ENCODE measurements at places on chromosomes 6 and 20.

- no peak for DNase-seq
Measured at GRCh38 chr6:130259557-130259956, 36.8 kb upstream of the SAMD3 start.

GRCh38 chr6:118296129-118296901, 251.8 kb upstream of the PLN start:
- DNase-seq, result no peak

- peak; percentile 71 for DNase-seq
Measured at GRCh38 chr6:30490026-30490876, 942 bp downstream of the HLA-E start.

DNA sequence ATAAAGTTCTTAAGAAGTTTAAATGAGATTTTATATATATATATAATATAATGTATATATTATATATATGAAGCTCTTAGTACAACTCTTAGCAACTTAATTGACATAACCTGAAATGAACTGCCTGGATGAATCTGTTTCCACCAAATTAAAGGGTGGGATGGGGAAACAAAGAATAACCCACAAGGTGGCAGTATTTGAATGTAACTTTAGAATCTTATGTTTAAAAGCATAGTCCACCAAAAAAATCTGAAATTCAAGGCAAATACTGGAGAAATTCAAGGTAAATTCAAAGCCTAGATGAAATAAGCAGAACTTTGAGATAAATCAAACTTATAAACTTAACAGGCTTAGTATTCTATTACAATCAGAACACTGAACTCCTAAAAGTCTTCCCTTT, 4.4 kb upstream of the IBTK start:
- DNase-seq, result peak; percentile 48

DNA sequence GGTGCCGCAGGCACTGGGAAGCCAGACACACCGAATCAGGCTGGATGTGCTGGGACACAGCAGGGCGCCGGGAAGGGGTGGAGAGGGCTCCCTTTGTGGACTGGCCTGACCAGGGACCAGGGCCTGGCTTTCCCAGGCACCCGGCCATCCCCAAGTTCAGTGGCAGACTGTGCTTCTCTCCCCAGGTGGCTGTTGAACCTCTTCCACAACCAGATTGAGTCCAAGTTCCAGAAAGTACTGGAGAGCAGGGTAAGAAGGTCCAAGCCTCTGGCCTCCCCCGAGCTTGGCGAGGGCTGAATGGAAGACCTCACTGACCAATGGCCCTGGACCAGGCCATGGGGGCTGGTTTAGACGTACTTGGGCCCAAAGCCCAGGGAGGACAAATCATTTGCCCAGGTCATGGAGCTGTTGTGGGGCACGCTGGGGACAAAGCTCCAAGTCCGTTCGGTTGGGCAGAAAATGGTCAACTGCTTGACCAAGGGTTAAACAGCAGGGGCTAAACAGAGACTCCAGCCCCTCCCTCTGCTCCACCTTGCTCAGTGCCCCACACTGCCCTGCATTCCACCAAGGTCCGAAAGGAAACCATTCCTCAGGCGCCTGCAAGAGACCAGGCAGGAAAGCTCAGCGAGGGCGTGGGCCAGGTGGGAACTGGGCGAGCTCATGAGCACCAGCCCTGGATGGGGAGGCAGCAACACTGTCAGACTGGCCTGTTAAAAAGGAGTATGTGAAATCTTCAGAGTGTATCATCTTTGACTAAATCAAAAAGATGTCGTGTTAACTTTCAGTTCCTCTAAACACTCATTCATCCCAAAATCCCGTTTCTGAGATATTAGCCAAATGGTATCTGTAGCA, 9.1 kb downstream of the LBP start:
- DNase-seq, result no peak

- no peak for DNase-seq
Measured at GRCh38 chr6:127053032-127053874, 65.2 kb upstream of the RSPO3 start.

GRCh38 chr20:4234128-4234527, 218.8 kb upstream of the RNF24 start:
- DNase-seq, result no peak

- DNase-seq, result no peak
Measured at GRCh38 chr20:13035399-13036152, 26.8 kb downstream of the SPTLC3 start.

- DNase-seq, result no peak
Measured at GRCh38 chr6:157434349-157435033, 53.5 kb downstream of the ZDHHC14 start.

DNA sequence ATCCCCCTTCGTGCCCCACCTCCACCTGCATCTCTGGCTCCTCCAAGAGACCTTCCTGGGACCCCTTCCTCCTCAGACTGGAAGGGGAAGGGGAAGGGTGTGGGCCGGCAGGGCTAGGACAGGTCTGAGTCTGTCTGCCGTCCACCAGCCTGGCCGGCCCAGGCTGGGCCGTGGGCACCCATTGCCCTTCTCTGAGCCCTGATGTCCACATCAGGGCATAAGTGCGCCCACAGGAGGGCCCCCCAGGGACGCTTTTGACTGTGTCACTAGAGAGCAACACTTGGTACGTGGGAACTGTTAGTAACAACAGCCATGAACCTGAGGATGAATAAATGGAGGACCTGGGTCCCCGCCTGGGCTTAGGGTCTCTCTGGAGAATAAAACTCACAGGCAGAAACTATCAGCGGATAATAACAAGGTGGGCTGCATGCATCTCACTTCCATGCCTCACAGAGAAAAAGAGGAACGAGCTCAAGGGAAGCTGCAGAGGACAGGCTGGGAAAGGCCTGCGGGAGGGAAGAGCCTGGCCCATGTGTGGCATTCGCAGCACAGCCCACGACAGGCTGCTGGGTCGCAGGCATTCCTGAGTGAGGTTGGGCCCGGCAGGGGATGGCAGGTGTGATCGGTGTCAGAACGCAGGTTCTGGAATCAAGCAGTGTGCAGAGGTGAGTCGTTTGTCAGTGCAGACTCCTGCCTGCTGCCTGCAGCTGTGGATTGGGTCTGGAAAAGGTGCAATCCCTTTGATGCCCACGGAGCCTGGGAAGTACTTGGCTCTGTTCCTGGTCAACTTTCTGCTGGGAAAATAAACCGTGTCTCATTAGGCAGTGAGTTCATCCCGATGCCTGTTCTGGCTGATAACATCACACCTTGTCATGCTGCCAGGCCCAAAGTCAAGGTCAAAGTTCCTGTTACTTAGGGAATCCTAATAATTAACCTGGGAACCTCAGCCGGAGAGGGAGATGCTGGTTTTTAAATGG, 60.9 kb downstream of the BCAS4 start:
- no peak for DNase-seq

DNA sequence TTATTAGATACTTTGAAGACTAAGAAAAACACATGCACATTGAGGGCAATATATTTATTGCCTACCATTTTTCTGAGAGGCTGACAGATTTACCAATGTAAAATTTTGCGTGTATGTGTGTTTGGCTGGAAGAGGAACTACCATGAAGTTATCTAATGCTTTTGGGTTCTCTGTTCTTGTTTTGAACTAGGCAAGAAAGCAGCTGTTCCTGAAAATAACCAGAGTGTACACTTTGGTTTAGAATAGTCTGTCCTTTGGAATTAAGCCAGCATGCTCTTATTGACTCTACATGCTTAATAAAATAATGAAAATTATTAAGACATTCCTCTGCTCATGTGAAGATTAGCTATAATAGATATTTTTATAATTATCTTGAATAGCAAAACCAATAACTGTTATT, 129.2 kb downstream of the MYB start:
- DNase-seq, result no peak

DNA sequence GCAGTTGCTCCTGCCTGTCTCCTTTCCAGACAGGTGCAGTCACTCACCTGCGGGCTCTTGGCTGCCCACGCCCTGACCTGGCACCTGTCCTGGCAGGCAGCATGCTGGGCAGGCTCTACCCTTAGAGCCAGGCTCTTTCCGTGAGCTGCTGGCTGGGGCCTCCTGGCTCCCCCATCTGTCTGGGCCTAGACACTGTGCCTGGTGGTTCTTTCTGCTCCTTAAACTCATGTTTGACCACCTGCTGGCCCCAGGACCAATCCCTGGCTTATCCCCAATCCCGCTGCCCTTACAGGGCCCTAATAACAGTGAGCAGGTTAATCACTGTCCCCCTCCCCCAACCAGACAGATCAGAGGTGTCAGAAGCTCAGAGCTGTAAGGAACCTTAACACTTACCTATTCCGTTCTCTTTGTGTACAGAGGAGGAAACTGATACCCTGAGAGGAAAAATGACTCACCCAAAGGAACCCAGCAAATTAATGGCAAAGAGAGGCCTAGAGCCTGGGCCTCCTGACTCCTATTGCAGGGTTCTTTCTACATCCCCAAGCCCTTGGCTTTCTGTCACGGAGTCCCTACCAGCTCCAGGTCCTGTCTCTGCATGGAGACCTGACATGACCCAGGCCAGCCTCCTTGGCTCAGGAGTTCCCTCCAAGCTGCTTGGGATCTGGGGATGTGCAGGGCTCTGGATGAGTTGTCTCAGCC, 54.7 kb downstream of the RAB44 start:
- DNase-seq, result peak; percentile 30

- no peak for DNase-seq
Measured at GRCh38 chr20:47303736-47304135, 52.8 kb downstream of the ZMYND8 start.

GRCh38 chr6:21426841-21427490, 166.6 kb upstream of the SOX4 start:
- DNase-seq, result no peak

DNA sequence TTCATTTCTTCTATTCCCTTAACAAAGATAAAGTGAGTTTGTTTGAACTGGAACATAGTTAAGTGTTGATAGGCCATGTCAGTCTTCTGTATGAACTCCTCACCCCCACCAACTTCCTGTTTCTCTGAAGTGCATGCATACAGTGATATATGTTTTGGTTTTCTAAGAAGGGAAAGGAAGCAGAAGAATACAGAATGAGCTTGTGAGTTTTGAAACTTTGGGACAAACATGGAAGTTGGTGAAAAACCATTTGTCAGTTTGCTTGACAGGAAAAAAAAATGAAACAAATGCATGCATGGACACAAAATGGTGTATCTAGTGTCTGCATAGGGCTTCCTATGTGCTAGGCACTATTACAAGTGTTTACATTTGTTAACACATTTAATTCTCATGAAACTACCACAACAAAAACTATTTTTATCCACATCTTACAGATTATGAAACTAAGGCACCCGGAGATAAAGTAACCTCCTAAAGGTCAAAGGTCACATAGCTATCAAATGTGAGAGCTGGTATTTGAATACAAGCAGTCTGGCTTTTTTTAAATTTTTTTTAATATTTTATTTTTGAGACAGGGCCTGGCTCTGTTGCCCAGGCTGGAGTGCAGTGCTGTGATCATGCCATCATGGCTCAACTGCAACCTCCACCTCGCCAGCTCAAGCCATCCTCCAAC, 105.9 kb downstream of the ADGRB3 start:
- DNase-seq, result no peak

- DNase-seq, result no peak
Measured at GRCh38 chr6:43753570-43754183, 16.3 kb upstream of the VEGFA start.

- peak; percentile 24 for DNase-seq
Measured at GRCh38 chr20:38434301-38434741, 807 bp downstream of the SNHG17 start.

GRCh38 chr20:36745234-36745926, 510 bp downstream of the NDRG3 start:
- no peak for DNase-seq

DNA sequence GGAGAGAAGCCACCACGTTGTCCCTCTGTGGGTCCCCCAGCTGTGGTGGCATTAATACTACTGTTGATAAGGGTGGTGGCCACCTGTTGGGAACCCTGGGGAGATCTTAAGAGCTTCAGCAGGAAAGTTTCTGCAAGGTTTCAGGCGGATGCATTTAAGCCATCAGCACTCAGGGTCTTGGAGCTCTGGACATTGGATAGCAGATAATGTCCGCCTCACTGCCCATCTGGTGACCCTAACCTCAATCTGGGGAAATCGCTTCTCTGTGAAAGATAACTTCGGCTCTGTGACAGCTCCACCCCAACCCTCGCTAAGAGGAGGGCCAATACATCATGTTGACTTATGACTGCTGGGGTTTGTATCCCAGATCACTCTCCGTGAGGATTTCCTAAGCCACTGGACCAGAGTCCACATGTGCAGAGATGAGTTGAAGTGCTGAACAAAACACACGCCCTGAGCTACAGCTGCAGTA, 92.9 kb downstream of the FOXC1 start:
- no peak for DNase-seq

DNA sequence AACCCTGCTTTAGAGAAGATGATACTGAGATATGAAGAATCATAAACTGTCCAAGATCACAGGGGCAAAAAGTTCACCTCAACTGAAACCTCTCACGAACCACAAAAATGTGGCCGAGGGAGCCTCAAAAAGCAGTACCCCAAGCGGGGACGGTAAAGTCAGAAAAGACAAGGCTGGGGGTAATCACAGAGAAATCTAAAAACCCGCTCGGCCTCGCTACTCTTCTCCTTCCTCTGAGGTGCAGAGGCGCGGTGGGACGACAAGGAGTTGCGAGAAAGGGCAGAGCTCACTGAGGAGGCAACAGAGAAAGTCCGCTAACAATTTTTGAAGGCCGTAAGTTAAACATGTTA, 356 bp upstream of the IRAK1BP1 start:
- DNase-seq, result no peak

DNA sequence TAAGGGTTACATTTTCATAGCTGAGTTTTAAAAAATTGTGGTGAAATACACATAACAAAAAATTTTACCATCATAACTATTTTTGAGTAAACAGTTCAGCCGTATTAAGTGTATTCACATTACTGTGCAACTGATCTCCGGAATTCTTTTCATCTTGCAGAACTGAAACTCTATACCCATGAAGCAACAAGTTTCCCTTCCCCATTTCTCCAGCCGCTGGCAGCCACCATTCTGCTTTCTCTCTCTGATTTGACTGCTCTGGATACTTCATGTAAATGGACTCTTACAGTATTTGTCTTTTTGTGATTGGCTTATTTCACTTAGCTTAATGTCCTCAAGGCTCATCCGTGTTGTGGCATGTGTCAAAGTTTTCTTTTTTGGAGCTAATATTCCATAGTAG, 341.6 kb downstream of the QKI start:
- DNase-seq, result no peak

DNA sequence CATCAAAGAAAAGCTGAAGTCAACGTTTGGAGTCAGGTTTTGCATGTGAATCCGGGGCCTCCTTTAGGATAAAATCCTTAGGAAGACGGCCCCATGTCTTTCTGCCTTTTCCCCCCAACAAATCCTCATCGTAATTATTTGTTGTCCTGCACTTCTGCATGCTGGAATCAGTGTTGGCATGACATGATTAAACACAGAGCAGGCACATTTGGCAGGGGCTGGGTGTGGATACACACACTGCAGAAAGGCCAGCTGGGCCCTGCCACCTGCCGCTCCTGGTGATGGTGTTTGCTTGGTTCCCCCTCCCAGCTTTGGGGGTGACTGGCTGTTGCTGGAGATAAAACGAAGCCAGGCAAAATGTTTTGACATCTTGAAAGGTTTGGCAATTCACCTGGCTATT, 46.3 kb upstream of the FOXA2 start:
- no peak for DNase-seq

DNA sequence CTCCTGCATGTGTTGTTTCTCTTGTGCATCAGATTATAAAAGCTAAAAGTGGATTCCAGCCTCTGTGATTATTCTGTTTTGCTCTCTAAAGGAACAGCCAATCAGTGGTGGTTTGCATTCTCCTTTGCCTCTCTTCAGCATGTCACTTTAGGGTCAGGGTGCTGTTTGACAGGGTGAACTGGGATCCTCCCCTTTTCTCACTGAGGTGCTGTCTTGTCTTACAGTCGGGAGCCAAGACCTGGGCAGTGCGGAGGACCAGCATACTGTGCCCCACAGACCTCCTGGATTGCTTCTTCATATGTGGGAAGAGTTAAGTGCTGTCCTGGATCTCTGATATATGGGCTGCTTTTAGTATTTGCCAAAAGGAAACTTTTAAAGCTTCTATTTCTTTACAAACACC, 15.2 kb upstream of the CST2 start:
- DNase-seq, result no peak

All from natural killer cell (primary cell).